ENCODE measurements at places on chromosomes 5 and 9.

- no peak for DNase-seq
These were observed 42.6 kb downstream of the HACD4 start for GRCh38 chr9:20988671-20989315.

GRCh38 chr9:136264031-136264430 lies 18.4 kb upstream of the QSOX2 start:
- DNase-seq: no peak

DNA sequence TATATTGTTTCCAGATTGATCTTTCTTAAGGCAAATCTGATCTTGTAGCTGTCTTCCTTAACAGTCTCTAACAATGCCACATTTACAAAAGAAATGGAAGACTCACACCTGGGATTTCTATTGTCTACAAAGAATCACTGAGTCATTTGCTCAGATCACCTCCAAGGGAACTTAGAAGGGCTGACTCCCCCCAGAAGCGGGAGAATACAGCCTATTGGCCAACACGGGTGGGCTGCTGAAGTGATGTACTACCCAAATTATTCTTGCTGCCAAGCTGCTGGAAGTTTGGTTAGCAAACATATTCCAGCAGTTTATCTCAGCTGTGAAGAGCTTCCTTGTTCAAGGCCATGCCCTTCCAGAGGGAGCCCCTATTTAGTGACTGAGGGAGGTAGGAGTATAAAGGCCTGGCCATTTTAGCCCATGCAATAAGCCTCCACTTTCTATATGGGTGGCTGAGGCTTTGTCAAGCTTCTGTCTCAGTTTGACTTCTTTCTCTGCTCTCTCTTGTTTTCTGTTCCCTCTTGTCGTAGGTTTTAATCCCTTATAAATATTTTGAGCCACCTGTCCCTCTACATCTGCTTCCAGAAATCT lies 379.4 kb downstream of the PRR16 start:
- no peak for DNase-seq

DNA sequence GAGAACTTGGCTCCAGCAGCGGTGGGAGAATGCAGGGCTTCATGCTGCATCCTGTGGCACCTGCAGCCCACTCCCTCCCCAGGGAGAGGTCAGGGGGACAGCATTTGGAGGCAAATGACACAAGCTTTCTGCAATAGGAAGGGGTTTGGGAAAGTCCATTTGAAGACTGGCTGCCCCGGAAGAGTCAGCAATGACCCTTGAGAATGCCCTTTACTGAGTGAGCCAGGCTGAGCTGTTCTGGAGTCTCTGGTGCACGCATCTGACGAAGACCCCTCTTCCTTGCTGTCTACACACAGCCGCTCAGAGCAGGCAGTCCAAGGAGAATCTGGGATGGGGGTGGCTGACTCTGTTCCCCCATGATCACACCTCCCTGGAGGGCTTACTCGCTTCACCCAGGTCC lies 5.5 kb upstream of the NXNL2 start:
- no peak for DNase-seq

DNA sequence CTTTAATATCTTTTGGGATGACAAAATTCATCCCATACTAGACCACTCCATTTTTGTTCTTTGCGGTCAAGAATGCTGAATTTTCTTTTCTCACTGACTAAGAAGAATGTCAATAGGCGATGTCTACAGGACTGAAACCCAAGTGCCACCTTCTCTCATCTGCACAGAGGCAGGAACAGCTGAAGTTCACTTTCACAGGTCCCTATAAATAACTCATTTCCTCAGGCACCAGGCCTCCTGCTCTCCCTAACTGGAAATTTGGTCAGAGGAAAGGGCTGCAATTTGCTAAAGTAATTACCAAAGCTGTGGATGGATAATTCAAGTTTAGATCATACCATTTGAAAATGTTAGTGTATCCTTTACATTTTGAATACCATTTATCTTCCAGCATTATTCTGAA lies 142.9 kb downstream of the DIRAS2 start:
- no peak for DNase-seq

DNA sequence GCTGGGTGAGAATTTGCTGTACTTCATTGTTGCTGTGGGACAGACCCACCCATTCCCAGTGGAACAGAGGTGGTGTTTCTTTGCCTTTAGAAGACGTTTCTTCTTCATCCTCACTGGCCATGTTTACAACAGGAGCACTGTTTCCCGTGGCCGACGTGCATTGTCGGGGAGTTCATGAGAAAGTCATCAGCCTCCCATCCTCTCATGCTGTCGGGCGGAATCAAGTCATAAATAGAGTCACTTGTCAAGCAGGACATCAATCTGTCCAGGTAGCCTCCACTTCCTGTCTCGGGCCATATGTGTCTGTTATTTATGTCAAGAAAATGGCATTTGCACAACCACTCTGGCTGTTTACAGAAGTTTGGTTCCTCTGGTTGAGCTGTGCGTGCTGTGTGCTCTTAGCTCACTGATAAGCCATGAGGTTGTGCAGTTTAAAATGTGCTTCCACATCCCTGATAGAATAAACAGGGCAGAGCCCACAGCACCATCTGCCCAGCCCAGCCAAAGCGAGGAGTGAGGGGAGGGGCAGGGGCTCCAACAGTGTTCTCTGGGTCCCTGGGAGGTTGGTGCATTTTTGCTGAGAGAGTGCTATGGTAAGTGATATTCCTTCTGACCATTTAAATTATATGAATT lies 401.9 kb upstream of the IRX2 start:
- DNase-seq: no peak

DNA sequence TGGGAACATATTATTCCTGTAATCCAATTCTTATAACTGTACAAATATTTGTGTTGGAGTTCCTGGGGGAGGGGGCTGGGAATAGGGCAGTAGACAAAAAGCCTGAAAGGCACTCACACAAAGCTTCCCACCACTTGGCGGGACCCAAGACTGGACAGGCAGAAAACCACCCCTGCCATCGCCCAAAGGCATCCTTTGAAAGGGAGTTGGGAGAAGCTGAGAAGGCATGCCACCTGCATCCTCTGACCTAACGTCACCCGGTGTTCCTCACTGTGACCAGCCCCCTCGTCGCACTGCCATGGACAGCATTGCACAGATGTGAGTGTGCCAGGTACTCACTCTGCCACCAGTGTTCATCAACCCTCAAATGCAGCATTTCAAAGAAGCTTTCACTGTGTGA lies 80.6 kb upstream of the SMIM23 start:
- no peak for DNase-seq

DNA sequence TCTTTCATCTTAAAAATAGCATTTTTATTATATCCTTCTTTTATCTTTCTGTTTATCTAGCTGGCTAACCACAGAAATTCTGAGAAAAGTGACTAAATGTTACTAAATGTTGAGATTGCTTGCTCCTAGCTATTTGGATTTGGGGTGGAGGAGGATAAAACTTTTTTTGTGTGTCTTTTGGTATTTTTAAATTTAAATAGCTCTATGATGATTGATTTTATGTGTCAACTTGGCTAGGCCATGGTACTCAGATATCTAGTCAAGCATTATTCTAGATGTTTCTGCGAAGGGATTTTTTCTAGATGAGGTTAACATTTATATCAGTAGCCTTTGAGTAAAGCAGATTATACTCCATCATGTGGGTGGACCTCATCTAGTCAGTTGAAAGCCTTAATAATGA lies 75.0 kb downstream of the GCNT1 start:
- peak; percentile 25 for DNase-seq

GRCh38 chr9:85228111-85228855 lies 513.5 kb downstream of the AGTPBP1 start:
- DNase-seq: no peak

GRCh38 chr5:173638126-173639040 lies 21.9 kb upstream of the BOD1 start:
- DNase-seq: no peak

DNA sequence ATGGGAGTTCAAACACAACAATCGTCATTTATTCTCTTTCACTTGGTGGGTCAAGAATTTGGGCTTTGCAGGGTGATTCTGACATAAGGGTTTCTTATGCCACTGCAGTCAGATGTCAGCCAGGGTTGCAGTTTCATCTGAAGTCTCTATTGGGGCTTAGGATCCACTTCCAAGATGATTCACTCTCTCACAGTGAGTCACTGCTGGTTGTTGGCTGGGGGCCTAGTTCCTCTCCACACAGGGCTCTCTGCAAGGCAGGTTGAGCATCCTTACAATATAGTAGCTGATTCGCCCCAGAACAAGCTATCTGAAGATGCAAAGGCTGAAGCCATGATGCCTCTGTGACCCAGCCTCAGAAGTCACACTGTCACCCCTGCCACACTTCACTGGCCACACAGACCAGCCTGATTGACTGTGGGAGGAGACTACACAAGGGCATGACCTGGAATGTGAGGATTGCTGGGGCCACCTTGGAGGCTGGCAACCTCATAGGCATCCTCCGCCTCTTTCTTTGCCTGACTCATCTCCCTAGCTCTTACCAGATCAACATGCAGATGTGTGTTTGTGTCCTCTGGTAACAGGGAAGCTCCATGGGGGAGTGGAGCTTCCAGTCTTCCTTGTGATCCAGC lies 4.5 kb upstream of the CARD19 start:
- peak; percentile 56 for DNase-seq

DNA sequence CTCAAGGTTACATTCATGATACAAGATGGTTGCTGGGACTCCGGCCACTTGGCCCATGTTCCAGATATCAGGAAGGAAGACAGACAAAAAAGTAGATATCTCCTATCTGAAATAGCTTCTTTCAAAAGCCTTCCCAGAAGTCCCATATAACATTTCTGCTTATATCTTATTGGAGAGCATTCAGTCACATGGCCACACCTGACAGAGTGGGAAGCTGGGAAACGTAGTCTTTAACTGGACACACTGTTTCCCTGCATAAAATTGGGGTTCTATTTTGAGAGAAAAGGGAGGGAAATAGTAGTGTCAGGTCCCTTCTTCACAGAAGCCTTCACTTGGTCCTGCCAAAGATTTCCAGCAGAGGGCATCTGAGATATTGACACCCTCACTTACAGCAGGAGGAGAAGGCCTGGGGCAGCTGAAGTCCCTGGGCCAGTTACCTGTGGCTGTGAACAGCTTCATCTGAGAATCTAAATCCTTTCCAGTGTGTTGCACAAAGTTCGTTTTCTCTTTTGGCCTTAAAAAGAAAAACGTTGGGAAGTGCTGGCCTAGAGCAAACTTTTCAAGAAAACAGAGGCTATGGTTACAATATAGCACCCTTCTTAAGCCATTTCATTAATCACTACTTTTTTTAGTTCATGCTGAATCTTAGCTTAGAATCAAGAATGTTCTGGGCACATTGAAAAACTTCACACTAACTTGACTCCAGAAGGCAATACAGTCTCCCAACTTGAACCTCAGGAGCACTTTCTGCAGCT lies 33.5 kb downstream of the SPEF2 start:
- DNase-seq: peak; percentile 60

DNA sequence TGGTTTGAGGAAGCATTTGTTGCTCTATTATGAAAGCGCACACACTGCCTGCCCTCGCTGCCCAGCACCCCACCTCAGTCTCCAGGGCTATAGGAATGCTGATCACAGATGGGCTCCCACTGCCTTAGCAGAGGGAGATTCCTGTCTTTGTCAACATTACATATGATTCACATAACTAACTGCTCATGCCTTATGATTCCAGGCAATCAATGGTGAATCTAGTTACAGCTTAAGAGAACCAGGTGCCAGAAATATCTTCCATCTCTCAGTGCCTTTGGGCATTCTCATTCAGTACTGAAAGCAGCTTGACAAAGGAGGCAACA lies 458.9 kb upstream of the C9orf72 start:
- no peak for DNase-seq

- DNase-seq: no peak
These were observed 263.5 kb downstream of the CD180 start for GRCh38 chr5:66933066-66933465.

DNA sequence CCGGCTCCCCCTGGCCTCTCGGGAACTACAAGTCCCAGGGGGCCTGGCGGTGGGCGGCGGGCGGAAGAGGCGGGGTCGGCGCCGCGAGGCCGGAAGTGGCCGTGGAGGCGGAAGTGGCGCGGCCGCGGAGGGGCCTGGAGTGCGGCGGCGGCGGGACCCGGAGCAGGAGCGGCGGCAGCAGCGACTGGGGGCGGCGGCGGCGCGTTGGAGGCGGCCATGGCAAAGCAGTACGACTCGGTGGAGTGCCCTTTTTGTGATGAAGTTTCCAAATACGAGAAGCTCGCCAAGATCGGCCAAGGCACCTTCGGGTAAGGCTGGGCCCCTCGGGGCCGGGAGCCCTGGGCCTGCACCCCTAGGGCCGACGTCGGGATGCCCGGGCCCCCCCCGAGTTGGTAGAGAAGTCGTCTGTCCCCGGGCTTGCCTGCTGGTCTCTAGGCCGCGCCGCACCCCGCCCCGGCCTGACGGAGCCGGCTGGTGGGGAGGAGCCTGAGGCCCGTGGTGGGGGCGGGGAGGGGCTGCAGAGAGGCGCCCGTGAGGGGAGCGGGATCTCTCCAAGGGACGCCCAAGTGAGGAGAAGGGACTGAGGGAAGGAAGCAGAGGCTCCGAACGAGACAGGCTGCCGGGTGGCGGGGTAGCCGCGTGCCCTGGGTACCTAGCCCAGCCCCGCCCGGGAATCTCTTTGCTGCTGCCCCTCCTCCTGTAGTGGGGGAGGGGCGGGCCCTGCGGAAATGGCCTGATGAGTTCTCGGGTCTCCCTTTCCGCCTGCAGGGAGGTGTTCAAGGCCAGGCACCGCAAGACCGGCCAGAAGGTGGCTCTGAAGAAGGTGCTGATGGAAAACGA lies at the start of gene CDK9:
Gene CDK9, plus strand, starts transcription at position 102 of the 840 bp plus-strand sequence. Its CDS starts 115 bp downstream, at position 217.
- DNase-seq: peak; percentile 96

DNA sequence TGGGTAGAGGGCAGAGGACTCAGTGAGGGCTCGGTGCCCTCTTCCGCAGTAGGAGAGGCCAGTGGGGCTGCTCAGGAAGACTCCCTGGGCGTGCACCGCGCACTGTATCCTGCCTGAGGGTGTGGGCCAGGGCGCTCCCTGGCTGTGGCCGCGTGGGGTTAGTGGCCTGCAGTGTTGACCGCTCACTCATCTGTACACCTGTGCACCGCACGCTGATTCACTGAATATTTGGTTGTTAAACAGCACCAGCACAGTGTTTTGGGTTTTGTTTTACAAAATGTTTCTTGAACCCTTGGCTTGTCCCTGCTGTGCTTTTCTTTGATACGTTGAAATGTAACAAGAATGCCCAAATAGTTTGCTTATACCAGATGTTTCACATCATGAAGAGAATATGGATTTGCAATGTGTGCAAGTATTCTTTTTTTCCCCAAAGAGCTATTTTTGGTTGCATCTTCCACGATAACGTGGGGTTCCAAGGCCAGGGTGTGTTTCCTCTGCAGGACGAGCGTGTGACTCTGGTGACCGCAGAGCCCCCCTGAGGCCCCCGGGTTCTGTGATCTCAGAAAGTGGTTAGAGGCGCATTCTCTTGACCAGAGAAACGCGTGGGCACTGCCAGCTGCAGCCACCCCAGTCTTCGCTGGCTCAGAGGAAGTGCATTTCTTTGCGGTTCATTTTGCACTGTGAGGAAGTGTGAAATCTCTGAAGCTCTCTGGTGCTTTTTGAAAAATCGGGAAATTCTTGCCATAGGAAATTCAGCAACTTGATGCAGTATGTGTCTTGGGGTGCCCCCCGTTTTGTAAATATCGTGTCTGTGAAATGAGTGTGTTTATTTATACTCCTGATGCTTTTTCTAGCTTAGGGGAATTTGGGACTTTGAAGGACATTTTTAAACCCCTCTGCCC lies 46.9 kb downstream of the AHRR start:
- DNase-seq: peak; percentile 92
